ENCODE measurements at places on chromosomes 12 and 14.

GRCh38 chr12:110862329-110862728, 15.5 kb downstream of the CCDC63 start:
- no peak for DNase-seq

DNA sequence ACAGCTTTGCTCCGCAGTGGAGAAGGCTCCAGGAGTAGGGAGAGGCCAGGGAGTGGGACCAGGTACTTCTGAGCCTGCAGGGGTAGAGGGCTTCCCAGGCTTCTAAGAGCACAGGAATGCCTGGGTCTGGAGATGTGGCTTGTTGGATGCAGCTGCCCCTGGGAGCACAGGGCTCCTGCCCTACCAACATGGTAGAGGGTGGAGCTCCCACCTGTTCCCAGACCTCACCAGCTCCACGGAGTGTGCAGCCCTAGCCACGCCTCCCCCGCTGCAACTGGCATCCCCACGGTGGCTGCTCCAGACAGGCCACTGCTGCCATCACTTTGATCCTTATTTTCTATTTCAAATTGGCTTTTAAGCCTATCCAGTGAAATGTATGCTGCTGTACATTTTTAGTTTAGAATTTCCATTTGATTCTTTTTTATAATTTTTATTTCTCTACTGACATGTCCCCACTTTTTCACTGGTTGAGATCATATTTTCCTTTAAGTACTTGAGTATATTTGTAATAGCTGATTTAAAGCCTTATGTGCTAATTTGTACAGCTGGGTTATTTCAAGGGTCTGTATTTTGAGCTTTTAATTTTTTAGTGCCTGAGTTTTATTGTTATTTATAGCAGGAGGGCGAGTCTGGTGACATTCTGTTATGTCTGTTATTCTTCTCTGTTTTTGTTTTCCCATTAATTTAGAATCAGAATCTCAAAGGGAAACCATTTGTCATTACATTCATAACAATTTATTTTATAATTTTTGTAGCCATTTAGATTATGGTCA, 78.0 kb downstream of the DERA start:
- no peak for DNase-seq

GRCh38 chr14:75022655-75023054, 19.9 kb downstream of the EIF2B2 start:
- DNase-seq = no peak

DNA sequence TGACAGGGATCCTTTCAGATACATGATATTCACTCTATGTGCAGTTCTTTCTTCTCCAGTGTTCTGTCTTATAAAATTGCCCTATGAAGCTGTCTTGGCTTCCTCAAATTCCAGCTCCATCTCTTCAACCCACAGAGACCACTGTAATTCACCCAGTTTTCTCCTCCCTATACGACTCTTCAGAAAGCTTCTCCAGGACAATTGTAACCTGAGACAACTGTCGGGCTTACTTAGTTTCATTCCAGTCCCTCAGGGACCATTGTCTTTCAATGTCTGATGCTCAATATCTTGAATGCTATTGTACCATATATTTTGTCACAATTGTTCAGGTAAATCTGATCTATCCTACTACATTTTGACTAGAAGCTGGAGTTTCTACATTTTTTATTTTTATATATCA, 345.3 kb downstream of the RPL10L start:
- no peak for DNase-seq

- no peak for DNase-seq
Measured at GRCh38 chr12:46388427-46389021, 16.0 kb upstream of the SLC38A2 start.

GRCh38 chr12:132858718-132859266, 28.6 kb downstream of the CHFR start:
- no peak for DNase-seq

DNA sequence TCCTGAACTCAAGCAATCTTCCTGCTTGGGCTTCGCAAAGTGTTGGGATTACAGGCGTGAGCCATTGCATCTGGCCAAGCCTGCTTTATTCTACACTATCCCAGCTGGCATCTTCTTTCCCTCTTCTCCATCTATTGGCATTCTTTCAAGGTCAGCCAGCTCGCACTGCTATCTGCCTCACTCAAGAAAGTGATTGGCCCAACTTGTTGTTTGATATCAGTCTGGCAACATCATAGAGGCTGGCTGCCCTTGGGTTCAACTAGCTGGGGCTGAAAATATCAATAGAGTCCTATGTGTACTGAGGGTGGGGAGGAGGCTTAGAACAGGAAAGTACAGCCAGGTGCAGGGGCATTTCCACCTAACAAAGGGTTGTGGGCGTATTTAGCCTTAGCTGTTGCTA, 17.1 kb downstream of the GMFB start:
- DNase-seq = no peak

DNA sequence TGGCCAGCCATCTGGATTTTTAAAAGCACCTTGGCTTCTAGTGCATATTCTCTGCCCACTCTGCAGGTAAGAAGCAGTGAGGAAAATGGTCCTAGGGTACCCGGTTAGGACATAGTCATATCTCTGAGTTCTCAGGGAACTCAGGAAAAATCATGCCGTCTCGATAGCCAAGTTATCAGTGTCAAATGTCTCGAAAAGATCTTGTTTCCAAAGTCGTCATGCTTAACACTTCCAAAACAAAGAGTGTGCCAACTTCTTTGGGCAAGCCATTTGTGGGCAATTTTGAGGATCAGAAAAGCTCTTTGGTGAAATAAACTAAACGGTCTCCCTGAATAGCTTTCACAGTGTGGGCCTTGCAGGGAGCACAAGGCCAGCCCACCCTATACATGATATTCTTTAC, 39.2 kb downstream of the RASSF3 start:
- DNase-seq = no peak

DNA sequence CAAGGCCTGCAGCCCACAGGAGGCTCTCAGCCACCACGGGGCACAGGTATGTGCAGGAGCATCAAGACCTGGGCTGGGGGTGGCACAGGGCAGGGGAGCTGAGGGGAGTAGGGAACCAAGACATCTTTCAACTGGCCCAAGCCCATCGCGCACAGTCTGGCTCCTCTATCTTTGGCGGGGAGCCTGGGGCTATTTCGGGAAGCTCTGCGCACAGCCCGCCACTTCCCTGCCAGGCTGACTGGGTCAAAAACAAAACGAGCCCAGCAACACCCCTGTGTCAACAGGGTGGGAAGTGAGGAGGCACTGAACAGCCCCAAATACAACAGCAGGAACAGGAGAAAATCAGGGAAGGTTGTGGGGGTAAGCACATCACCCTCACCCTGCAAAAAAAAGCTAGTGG, 83.9 kb downstream of the ARL6IP4 start:
- no peak for DNase-seq

DNA sequence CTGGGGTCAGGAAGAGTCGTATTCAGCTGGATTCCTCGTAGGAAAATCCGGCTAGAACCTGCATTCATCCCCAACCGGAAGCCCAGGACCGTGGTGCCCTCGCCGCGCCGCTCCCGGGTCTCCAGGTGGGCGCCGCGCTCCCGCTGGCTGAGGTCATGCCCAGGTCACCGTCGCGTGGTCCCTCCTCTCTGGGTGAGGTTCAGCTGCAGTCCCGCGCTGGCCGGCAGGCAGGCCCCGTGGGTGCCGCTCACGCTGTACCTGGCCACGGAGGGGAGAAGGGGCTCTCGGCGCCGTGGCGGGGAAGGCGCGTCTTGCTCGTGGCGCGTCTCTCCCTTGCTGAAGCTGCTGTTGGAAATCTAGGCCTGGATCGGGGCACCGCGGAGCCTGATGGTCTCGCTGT, 44.5 kb downstream of the LRTM2 start:
- DNase-seq = no peak

DNA sequence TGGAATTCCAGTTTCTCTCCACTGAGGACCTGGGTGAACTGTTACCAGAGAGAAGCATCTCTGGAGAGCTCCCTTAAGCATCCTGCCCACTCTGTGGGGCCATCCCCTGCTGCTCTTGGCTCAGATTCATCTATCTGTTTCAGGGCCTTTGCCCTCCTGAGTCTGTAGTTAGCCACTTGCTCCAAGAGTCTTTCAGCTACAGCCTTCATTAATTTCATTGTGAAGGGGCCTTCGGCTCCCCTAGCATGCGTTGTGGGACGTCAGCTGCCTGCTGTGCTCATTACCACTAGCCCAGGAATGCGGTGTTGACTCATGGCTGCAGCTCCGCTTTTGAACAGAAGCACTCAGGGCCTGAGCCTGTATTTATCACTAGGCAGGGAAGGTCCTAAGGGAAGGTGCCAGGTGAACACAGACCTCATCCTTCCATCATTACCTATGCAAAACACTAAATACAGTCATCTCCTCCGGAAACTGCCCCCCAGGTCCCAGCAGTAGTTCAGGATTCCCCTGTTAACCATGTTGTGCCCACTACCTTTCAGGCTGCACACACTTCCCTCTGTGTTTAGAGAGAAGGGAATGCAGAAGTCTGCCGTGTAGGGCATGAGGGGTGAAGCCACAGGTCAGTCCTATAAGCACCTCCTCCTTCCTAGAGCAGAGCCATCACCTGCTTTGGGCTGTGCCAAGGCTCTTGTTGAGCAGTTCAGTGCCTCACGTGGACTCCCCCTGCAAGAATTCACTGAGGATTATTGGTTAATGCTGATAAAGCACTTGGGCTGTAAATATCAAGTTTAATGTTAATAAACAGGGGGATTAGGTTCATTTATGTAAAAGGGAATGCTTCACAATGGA, 191.4 kb downstream of the CACNA1C start:
- no peak for DNase-seq

DNA sequence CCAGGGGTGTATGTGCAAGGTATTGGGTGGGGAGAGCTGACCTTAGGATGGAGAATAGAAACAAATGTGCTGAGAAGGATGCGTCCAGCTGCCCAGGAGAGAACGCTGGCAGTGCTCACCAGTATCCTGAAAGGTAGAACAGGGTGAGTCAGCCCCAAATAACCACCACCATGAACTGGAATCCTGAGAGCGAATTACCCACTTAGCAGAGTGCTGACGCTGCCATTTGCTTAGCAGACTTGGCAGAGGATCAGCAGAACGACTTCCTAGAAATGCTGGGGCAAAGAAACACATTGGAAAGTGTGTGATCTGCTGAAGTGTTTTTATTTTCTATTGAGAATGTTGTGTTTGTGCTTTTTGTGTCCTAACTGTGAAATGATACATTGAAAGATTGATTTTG, 213.6 kb downstream of the ADGRD1 start:
- no peak for DNase-seq

DNA sequence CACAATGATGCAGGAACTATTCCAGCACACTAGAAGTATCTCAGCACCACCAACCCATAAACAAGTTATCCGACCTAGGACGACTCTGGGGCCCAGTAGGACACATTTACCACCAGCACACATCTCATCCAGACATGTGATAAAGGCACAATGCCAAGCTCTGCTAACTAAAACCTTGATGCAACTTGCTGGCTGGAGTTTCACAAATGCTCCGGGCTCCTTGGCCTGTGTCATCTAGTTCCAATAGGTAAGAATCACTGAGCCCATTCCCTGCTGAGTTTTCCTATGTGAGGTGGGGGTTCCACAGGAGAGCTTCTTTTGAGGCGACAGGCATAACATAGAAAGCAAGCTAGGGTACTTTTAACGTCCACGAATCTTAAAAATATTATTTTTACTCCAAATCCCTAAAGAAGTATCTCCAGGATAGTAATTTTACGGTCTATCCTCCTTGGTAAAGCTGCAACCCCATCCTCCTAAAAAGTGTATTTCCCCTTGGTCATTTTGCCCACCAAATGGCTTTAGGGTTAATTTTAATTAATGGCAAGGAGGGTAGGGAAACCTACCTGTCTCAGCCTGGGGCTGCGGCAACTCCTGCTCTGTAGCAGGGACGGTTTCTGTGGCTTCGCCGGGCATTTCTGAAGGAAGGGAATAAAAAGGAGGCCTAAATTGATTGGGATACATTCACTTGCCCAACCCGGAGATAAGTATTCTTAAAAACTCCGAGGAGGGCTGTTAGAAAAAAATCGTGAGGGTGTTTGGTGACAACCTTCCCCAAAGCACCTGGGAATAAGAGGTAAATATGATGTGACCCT, 1.0 kb downstream of the NACA start:
- DNase-seq = no peak

- DNase-seq = no peak
Measured at GRCh38 chr12:118704527-118705241, 276.7 kb upstream of the SRRM4 start.

- no peak for DNase-seq
Measured at GRCh38 chr14:91223028-91223783, 21.3 kb downstream of the GPR68 start.

GRCh38 chr12:71601546-71601945, 62.1 kb downstream of the ZFC3H1 start:
- no peak for DNase-seq

DNA sequence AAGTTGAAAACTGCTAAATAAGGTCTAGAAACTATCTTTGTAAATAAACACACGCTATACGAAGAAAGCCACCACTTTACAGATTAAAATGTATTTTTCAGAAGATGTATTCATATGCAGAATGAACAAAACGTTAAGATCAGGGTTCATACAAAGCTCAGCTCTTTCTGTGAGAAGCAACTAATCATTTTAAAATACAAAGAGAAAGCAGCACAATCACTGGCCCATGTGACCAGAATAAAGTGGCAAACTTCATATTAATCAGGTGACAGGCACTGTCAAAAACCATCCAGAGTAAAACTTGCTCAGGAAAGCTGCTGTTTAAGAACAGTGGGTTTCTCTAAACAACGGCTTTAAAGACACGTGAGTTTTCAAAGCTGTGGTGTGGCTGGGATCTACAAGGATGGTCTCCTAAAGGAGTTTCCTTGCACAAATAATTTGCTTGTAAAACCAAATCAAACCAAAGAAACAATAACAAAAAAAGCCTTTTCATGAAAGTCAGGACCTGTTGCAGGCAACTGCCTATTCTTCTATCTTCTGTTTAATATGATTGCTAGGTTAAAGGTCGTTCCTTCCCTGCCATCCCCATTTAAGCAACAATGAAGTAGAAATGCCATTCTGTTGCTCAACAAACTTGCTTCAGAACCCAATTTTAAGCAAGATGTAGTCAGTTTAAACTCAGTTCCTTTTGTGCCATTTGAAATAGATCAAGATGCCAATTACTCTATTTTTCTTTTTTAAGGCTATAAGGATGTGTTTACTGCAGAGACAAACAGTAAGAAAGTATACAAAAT, 22.3 kb downstream of the SEL1L start:
- no peak for DNase-seq

DNA sequence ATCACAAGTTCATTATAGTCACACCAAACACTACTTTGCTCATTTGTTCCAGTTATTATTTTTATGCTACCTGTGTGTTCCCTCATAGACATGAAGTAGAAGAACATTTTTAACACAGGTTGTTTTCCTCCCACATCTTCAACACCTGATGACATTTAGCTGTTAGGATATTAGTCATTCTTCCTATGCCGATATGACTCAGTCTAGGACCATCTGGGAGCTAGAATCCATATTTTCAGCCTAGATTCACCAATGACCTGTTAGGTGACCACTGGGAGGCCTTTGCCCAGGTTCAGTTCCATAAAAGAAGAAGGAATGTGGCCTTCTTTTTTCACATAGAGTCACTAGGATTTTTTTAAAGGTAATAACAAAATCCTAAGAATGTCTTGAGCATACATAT, 222.8 kb downstream of the C12orf42 start:
- no peak for DNase-seq

DNA sequence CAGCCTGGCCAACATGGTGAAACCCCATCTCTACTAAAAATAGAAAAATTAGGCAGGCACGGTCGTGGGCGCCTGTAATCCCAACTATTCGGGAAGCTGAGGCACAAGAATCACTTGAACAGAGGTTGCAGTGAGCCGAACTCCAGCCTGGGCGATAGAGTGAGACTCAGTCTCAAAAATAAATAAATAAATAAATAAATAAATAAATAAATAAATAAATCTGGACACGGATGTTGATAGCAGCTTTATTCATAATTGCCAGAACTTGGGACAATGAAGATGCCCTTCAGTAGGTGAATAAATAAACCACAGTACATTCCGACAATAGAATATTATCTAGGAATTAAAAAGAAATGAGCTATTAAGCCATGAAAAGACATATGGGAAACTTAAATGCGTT, 31.1 kb downstream of the TMEM30B start:
- DNase-seq = no peak

Data from effector memory CD4-positive, alpha-beta T cell (primary cell).